ENCODE measurements at places on chromosomes 1 and 21.

GRCh38 chr1:203059485-203059884 lies 26.3 kb downstream of the MYOG start:
- no peaks in the 10 kb centered on the region for H3K4me1 ChIP-seq
- no peak for DNase-seq
- H3K4me3 ChIP-seq = no peak overlapping the region
- no peaks in the 10 kb centered on the region for H3K36me3 ChIP-seq

- no peak overlapping the region for H3K27ac ChIP-seq
- H3K27me3 ChIP-seq = no peaks in the 10 kb centered on the region
- no peak overlapping the region for H3K4me3 ChIP-seq
- no peaks in the 10 kb centered on the region for H3K36me3 ChIP-seq
Observed at GRCh38 chr21:17501107-17502006, 11.5 kb upstream of the CXADR start.

- H3K4me1 ChIP-seq = peaks cover 6% of the 10 kb centered on the region
- H3K27ac ChIP-seq = peak overlapping the region; percentile 0
- no peaks in the 10 kb centered on the region for H3K27me3 ChIP-seq
- H3K36me3 ChIP-seq = peaks cover 23% of the 10 kb centered on the region
Observed at GRCh38 chr1:99852648-99853047, 2.5 kb downstream of the AGL start.

DNA sequence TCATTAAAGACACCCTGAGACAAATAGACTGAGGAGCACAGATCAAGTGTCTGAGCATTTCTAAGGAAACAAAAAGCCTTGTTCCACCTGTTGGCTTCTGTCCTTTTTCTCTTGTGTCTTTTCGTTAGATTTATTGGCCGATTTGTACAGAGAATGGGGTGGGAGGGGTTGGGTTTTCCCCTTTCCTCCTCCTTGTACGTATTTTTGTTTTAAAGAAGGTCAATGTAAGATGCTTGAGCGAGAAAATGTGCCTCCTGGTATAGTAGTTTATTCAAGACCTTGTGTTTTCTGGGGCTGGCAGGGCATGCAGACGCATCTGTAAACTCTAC lies 1.2 kb downstream of the BCL9 start:
- no peaks in the 10 kb centered on the region for H3K27me3 ChIP-seq
- peak overlapping the region; percentile 63 for H3K4me3 ChIP-seq
- no peaks in the 10 kb centered on the region for H3K36me3 ChIP-seq
- no peak for DNase-seq

DNA sequence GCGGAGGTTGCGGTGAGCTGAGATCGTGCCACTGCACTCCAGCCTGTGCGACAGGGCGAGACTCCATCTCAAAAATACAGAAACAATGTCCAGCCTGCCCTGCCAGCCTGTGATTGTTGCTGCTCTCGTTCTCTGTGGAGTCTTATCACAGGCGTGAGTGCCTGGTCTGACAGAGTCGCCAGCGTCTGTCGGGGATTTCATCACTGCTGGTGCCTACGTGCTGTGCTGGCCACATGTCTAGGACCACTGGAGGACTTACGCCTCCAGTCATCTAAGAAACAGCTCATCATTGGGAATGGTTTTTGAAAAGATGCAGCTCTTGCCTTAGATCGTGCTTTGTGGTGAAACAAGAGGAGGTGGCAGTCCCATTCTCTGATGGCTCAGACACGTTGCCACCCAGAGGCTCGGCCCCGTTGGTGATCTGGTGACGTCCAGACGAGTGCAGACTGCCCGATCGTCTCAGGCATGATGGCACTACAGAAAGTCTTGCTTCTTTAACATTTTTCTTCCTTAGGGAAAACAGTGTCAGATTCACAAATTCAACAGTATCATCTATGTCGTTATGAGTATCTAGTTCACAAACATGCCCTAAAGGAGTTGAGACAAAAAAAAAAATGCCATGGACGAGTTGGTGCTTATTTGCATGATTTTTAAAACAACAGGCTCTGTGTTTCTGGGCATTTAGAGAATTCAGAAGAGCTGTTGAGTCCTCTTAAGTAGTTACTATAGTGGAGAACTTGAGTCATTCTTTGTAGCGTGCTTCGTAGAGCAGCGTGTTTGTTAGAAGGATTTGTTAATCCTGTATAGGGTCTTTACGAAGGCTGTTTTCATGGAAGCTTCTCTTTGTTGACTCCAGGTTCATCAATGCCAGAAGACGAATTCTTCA lies 47.5 kb downstream of the CBS start:
- peaks cover 100% of the 10 kb centered on the region for H3K36me3 ChIP-seq
- DNase-seq = no peak
- no peak overlapping the region for H3K27ac ChIP-seq
- H3K4me3 ChIP-seq = no peak overlapping the region
- H3K4me1 ChIP-seq = no peaks in the 10 kb centered on the region

DNA sequence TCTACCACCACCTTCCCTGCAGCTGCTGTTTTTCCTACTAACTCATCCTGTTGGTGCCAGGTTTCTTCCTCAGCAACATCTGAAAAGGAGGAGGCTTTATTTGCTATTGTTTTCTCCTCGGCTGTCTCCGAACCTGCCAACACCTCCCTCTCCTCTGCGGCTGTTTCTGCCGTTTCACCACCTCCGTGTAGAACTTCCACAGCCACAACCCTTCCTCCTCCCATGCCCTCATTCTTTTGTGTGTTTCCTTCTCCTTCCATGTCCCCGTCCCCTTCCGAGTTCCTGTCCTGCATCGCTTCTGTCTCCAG lies 59.0 kb upstream of the LRRC53 start:
- no peak for DNase-seq
- no peaks in the 10 kb centered on the region for H3K4me1 ChIP-seq
- H3K4me3 ChIP-seq = no peak overlapping the region
- H3K27me3 ChIP-seq = no peaks in the 10 kb centered on the region
- H3K36me3 ChIP-seq = no peaks in the 10 kb centered on the region

- H3K27me3 ChIP-seq = no peaks in the 10 kb centered on the region
- H3K27ac ChIP-seq = peak within 1 kb of the TSS; percentile 99
- no peak for DNase-seq
- H3K4me3 ChIP-seq = peak within 1 kb of the TSS; percentile 56
- H3K4me1 ChIP-seq = peaks cover 74% of the 10 kb centered on the region
Observed at GRCh38 chr1:153565529-153566374, at the start of gene S100A2. Gene S100A2 (minus strand): TSS chr1:153565844. CDS start chr1:153563877, 1,967 bp downstream.

DNA sequence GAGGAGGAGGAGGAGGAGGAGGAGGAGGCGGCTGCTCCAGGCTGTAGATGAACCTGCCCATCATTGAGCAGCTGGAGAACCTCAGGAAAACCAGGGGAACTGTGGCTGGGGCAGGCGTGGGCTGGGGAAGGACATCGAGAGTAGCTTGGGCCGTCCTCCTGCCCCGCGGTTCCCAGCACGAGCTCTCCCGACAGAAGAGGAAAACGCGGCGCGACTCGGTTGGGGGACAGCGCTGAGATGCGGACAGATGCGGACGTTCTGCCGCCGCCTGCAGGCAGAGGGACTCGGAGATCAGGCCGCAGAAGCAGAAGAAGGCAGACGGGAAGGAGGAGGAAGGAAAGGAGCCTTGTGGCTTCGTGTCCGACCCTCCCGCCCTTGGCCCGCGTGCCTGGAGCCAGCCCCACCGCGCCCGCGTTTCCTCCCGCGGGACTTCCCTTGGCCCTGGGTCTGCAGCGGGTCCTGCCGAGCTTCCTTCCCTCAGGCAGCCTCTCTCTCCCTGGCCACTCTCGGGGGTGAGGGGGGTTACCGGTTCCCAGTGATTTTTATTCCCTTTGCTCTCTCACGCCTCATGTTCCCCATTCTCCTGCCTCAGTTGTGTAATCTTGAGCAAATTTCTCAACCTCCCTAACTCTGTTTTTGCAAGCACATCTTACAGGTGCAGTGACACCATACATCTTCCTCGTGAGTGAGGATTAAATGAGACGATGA lies 1.7 kb upstream of the TNFRSF9 start:
- H3K36me3 ChIP-seq = no peaks in the 10 kb centered on the region
- no peak for DNase-seq
- H3K4me3 ChIP-seq = peak overlapping the region; percentile 53

GRCh38 chr1:200372095-200372884 lies 37.5 kb downstream of the ZNF281 start:
- no peaks in the 10 kb centered on the region for H3K27me3 ChIP-seq
- no peaks in the 10 kb centered on the region for H3K4me1 ChIP-seq
- DNase-seq = no peak

DNA sequence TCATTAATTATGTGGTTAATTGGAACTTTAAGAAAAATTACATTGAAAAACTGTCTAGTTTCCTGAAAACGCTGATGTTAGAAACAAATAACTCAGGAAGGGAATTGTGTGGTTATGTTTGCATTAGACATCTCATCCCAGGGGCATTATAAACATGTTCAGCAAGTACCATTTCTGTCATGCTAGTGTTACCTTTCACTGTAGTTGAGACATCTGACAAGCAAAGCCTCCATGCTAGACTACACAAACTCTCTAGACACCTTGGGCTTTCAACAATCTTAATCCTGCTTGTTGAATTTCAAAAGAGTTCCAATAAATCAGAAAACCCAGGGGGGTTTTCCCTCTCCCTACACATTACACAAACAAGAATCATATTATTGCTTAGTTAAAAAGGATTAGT lies 536.8 kb downstream of the KCNT2 start:
- no peak overlapping the region for H3K4me3 ChIP-seq
- H3K4me1 ChIP-seq = no peaks in the 10 kb centered on the region

- H3K4me3 ChIP-seq = no peak overlapping the region
- H3K4me1 ChIP-seq = no peaks in the 10 kb centered on the region
- H3K27me3 ChIP-seq = no peaks in the 10 kb centered on the region
- DNase-seq = no peak
Observed at GRCh38 chr21:42281181-42281680, 34.0 kb downstream of the TFF3 start.

- DNase-seq = no peak
- no peaks in the 10 kb centered on the region for H3K27me3 ChIP-seq
- H3K36me3 ChIP-seq = no peaks in the 10 kb centered on the region
- H3K27ac ChIP-seq = peak overlapping the region; percentile 90
- H3K4me1 ChIP-seq = peaks cover 35% of the 10 kb centered on the region
Observed at GRCh38 chr1:32741413-32742198, 39.0 kb upstream of the SYNC start.

DNA sequence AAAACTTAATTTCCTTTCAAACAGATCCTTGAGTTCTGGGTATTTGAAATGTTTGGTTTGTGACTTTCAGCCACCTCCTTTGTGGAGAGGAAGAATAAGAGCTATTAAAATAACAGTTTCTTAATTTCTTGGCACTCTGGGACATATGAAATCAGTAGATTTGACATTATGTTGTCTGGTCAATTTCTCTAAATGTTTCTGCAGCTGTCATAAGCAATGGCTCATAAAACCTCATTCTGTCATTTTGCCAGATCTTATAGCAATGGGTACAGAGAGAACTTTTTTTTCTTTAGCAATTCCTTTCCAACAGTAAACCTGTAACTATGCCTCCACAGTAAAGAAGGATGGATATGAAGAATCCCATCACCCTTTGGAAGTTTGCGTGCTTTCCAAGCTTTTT lies 52.6 kb downstream of the LAMC1 start:
- peaks cover 88% of the 10 kb centered on the region for H3K4me1 ChIP-seq
- no peaks in the 10 kb centered on the region for H3K36me3 ChIP-seq
- DNase-seq = no peak
- H3K27me3 ChIP-seq = no peaks in the 10 kb centered on the region

DNA sequence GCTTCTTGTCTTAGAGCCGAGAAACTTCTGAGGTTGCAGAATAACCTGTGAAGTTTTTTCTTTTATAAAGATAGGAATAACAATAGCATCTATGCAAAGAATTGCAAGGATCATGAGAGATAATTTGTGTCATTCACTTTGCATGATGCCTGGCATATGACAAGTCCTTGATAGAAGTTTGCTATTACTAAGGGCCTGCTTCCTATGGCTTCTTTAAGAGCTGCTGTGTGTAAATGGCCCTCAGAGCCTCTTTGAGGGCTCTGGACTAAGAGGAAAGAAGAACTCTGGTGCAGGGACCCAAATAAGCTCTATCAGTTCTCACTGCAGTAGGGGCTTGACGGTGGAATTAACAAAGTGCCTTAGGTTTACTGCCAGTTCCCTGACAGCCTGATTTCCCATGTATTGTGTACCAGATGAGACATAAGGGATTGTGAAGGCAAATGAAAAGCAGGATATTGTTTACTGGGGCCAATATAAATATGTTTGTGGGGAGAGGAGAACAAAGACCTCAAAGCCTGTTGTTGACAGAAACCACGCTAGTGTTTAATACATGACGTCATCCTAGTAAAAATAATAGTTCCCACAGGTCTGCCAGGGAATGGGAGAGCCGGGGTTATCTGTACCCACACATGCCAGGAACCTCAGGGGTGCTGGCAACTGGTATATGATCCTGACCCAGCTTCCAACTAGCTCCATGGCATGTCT lies 131.2 kb upstream of the UBE2U start:
- peaks cover 44% of the 10 kb centered on the region for H3K4me1 ChIP-seq
- no peak overlapping the region for H3K4me3 ChIP-seq
- H3K27me3 ChIP-seq = no peaks in the 10 kb centered on the region

DNA sequence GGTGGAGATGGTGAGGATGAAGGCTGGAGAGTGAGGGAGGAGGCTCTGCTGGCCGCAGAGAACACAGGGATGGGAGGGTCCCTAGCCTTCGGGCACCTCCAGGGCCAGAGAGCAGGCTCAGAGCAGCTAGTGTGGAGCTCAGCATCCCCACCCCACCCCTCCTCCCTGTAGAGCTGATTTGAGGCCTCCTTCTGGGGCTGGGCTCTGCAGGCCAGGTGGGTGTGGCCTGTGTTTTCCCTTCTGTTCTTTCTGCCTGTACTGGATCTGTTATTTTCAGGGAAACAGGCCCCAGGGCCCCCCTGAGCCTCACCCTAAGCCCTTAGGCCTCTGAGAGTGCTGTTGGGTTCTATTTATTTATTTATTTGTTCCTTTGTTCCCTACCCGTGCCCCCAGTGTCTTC lies 44.8 kb downstream of the TMCC2 start:
- peaks cover 21% of the 10 kb centered on the region for H3K4me1 ChIP-seq
- DNase-seq = no peak
- H3K36me3 ChIP-seq = no peaks in the 10 kb centered on the region
- H3K27ac ChIP-seq = no peak overlapping the region
- no peak overlapping the region for H3K4me3 ChIP-seq
- no peaks in the 10 kb centered on the region for H3K27me3 ChIP-seq

DNA sequence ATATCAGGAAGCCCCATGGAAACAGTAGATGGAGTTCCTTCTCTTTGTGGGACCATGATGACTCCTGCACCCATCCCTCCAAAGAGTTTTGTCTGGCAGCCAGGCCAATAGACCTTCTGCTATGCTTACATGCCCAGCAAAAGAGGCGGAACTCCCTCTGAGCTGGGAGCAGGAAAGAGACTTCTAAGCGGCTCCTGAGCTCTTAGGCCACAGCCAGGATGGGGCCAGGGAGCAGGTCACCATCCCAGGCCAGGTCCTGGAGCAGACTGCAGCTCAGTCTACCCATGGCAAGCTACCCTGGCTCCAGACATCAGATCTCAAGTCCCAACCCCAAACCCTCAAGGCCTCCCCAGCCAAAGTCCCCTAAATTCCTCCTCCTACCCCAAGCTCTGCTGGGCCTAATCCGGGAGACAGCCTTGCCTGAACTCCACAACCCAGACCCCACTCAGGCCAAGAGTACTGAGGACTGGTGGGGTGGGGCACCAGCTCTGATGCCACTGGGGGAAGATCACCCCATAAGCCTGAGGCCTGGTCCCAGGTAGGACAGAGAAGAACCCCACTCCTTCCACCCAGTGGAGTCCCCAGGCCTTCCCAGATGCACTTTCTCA lies 387.9 kb downstream of the MATN1 start:
- no peak overlapping the region for H3K27ac ChIP-seq
- H3K27me3 ChIP-seq = no peaks in the 10 kb centered on the region
- no peak overlapping the region for H3K4me3 ChIP-seq
